ENCODE measurements at places on chromosomes 6 and 20.

GRCh38 chr6:44734886-44735629 lies 347.6 kb downstream of the CDC5L start:
- DNase-seq, result no peak

DNA sequence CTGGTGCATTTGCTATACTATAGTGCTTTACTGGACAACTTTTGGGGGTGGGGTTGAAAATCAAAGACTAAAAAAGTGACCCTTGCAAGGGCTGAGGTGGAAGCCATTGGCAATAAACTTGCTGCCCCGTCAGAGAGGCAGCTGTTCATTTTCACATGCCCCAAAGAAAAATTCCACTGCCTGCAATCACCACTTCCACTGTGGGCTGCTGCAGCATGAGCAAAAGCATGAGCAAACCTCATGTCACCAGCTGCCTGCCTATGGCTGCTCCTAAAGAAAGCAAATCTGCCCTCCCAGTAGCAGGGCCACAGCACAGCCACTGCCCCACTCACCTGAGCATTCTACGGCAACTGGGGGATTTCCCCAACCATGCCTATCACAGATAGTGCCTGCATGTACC lies 290.0 kb downstream of the PAX1 start:
- no peak for DNase-seq

- no peak for DNase-seq
These were observed 98.4 kb upstream of the SPACA1 start for GRCh38 chr6:87949194-87949593.

- DNase-seq, result no peak
These were observed 91.9 kb upstream of the NXT1 start for GRCh38 chr20:23258747-23259121.

DNA sequence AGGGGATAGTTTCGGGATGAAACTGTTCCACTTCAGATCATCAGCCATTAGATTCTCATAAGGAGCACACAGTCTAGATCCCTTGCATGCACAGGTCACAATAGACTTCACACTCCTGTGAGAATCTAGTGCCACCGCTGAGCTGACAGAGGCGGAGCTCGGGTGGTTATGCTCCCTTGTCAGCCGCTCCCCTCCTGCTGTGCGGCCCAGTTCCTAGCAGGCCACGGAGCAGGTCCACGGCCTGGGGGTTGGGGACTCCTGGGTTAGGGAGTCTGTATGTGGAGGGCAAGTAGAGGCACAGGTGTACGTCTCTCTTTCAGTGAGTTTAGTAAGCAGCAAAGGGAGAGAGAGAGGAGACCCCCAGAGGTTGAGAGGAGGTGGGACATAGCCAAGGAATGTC lies 30.5 kb upstream of the MDFI start:
- no peak for DNase-seq

DNA sequence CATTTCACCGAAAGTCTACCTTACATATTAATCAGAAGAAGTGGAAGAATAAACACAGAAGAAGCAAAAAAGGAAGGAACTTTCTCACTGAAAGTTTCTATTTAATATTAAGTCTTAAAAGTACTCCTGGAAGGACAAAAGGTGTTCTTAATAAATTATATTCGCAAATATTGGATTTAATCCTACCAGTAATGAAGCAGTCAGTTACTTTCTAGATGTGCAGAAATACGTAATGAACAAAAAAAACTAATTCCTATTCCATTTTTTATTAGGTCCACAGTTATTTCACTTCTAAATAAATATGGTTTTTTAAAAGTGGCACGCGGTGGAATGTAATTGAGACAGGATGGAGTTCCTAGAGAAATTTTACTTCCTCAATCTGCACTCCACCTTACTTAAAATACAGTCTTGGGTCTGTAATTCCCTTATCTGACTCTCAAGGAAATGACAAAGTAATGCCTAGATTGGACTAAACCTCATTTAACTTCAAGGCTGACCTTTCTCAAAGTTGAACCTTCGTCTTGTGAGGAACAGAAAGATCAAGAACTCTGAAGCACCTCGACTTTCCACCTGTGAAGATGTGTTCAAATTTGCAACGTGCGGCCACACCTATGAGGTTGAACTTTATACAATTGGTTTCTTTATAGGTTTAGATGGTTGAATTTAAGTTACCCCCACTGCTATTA lies 1.1 kb upstream of the TRAM2 start:
- DNase-seq, result no peak

- no peak for DNase-seq
These were observed 35.7 kb downstream of the CNBD2 start for GRCh38 chr20:36004045-36004444.

- DNase-seq, result no peak
These were observed 85.4 kb downstream of the NINL start for GRCh38 chr20:25499855-25500434.

DNA sequence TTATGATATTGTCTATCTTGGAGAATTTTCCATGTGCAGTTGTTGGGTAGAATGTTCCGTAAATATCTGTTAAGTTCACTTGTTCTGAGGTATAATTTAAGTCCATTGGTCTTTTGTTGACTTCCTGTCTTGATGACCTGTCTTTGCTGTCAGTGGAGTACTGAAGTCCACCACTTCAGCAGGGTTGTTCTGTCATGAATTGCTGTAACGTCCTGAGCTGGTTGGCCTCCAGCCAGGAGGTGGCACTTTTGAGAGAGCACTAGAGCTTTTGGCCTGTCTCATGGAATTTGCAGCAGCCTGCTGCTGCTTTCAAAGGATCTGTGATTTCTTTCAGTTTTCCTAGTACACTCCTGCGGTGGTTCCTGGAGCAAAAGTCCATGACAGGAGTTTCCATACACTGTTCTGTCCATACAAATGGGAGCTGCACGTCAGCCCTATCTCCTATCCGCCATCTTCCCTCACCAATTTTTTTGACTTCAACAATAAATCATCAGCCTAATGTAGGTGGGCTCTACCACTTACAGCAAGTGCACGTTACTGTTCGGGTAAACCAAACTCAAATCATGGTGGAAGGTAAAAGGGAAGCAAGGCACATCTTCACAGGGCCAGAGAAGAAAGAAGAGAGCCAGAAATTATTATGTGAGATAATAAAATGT lies 46.9 kb upstream of the TRERF1 start:
- DNase-seq, result no peak

- peak; percentile 26 for DNase-seq
These were observed 7.4 kb upstream of the INSM1 start for GRCh38 chr20:20360464-20360863.

- no peak for DNase-seq
These were observed 46.5 kb downstream of the FAM217A start for GRCh38 chr6:4032475-4032874.

DNA sequence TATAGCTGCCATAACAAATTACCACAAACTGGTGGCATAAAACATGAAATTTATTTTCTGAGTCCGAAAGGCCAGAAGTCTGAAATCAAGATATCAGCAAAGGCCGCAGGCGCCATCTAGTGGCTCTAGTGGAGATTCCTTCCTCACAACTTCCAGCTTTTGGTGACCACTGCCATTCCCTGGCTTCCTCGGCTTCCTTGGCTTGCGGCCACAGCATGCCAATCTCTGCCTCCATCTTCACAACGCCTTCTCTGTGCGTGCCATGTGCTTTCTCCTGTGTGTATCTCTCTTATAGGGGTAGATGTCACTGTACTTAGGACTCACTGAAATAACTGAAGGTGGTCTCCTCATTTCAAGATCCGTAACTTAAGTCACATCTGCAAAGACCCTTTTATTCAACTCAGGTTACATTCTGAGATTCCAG lies 5.4 kb upstream of the PLAGL1 start:
- peak; percentile 56 for DNase-seq

DNA sequence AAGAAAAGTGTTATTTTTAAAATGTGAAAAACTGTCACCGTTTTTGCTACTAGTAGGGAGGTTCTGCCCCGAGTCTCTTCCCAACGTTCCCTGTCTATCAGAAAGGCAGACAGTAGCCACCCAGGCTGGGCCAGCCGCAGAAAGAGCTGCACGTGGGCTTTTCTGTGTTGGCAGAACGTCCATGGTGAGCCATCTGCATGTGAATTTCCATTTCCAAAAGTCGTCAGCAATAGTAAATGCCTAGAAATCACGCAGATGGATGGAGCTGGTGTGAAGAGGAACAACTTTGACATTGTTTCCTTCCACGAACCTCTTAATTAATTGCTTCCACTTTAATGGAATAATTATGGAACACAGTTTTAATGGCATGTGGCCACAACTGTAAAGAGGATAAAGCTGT lies 97.5 kb downstream of the FAM120B start:
- DNase-seq, result no peak

DNA sequence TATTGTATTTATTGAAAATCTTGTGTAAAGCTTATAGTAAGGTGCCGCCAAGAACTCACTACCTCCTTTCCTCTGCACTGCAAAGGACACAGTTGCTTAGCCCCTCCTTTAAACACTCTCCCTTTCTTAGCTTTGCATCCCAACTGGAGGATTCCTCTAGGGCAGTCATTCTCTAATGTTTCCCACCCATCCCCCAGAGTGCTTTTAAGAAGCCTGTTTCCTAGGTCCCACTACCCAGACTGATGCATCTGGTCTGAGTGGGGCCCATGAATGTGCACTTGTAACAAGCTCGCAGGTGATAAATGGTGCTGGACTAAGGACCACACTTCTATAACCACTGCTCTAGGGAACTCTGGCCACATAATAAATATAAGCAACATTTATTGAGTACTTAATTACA lies 55.2 kb downstream of the B4GALT5 start:
- DNase-seq, result no peak

GRCh38 chr6:111852725-111853124 lies 20.5 kb downstream of the FYN start:
- DNase-seq, result no peak

- no peak for DNase-seq
These were observed 71.5 kb upstream of the BMP2 start for GRCh38 chr20:6696001-6696400.

DNA sequence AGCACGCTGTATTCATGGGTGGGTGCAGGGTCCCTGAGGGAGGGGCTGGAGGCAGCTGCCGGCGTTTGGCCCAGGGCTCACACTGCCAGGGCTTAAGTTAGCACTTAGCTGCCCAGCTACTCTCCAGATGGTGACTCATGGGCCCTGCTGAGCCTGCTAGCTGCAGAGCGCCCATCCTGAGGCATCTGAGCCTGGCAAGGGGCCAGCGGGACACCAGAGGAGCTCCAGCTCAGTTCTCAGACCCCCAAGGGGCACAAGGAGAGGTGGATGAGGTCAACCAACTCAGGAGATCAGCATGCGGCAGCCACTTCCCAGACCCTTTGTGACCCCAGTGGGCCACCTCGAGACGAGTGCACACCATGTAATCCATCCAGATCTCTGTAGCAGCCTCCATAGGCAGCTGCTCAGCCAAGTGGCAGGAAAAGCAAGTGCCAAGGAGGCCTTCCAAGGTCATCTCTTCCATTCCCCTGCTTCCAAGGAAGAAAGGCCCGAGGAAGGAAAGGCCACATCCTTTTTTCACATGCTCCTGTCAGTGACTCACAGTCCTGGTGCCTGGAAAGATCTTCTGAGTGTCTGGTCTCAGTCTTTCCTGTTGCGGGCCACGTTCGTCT lies 35.3 kb downstream of the FOXP4 start:
- no peak for DNase-seq

DNA sequence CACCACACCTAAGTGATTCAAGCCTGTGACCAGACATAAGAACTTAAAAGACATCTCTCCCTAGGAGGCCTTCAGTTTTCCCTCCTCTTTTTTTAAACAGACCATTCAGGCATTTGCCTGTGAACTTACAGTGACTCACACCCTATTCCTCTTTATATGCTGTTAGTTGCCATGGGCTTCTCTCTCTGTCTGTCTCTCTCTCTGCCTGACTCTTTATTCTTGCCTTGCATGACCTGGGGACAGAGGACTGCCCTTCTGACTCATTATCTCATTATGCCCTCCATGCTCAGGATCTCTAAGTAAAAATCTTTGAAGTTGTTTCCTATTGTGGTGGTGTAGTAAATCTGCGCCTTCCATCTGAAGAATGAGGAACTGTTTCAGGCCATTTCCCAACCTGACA lies 442.2 kb upstream of the MAN1A1 start:
- no peak for DNase-seq

DNA sequence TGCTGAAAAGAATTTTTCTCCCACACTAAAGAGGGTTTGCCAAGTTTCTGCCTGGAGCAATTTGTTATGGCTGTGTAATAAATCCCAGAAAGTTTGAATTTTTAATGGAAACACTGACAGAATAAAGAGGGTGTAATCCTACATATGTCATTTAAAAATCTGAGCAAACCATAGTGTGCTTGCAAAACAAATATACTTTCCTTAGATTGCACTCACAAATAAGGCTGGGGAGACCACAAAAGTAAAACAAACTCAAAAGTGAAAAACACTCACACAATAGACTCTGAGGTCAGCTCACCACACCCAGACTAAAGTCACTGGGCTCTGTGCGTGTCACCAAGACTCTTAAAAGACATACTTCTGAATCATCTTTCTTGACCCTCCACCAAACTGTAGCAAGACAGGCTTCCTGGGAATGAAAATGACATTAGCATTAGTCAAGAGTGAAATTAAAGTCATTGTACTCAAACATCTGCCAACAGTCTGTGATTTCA lies 4.8 kb upstream of the ATXN1 start:
- DNase-seq, result peak; percentile 72

GRCh38 chr6:117118490-117118889 lies 146.9 kb upstream of the VGLL2 start:
- DNase-seq, result no peak

GRCh38 chr6:146997062-146997461 lies 207.2 kb upstream of the STXBP5 start:
- no peak for DNase-seq

- peak; percentile 44 for DNase-seq
These were observed 58.7 kb downstream of the BCKDHB start for GRCh38 chr6:80165143-80165542.

DNA sequence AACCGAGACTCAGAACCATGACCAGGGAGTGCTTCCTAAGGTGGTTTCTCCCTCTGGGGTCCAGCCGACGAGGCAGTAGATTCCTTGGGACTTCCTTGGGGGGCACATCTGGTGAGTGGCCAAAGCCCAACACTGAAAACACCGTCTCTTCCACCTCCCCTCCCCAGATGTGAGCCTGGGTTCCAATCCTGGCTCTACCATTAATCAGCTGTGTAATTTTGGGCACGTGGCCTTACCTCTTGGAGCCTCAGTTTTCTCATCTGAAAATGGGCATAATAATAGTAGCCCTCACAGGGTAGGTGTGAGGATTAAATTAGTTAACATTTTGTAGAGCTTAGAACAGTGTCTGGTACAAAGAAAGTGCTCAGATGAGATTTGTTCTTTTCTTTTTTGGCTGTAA lies 5.5 kb downstream of the FAM110A start:
- DNase-seq, result no peak
